ENCODE measurements at places on chromosomes 7 and 10.

- no peak for DNase-seq
Measured at GRCh38 chr10:100825325-100825875, 80.0 kb downstream of the PAX2 start.

DNA sequence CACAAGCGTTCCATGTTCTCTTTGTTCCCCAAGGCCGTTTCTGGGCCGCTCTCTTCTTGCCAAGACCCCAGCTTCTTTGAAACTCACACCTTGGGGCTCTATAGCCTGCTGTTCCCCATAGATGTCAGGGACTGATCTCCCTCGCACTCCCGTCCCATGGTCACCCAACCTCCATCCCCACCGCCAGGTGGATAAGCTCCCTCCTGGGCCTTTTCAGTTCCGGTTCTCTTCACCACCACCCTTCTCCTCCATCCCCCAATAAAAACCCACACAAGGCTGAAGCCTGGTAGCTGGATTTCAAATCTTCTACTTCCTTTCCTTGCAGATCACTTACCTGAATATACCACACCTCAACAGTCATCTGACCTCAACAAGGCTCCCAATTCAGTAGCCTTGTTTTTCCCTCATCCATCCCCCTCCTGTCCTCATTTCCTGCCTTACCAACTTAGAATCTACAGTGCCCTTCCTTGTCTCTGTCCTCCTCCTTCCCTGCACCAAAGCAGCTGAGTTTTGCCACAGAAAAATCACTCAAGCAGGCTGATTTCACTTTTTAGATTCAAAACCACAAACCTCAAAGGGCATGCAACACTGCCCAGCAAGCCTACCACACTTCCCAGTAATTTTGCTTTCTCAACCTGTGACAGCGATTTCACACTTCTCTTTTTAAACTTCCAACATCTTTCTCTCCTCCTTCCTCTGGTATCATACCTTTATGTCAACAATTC is 7.7 kb downstream of the SLC37A3 start:
- DNase-seq = no peak

DNA sequence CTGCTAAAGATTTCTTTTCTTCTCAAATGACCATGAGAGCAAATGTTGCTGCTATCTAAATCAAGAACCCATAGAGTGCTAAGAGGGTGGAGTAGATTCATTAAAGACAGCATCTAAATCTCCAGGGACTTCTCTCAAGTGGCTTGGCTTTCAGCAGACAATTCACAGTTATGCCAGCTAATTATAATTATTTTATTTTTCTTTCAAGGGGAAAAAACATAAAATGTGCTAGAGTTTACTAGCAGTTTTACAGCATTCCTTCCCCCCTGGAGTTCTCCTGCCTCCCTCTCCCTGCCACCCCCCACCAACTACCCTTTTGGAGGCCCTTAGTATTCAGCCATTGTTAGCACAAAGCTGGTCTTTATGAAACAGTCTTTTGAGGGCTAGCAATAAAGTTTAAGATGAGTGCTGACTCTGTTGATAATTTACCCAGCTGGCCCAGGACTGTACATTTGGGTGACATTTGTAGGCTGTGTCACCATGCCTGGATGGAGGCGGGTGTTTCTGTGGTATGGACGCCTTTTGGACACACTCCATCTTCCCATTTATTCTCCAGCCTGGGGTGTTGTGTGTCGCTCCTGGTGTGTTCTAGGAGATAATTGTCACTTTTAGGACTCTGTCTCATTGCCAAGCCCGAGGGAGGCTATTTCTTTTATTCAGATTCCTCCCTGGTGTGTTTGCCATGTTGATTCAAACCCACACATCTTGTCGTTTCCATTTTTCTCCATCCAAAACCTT is 160.2 kb downstream of the CREB5 start:
- DNase-seq = no peak

DNA sequence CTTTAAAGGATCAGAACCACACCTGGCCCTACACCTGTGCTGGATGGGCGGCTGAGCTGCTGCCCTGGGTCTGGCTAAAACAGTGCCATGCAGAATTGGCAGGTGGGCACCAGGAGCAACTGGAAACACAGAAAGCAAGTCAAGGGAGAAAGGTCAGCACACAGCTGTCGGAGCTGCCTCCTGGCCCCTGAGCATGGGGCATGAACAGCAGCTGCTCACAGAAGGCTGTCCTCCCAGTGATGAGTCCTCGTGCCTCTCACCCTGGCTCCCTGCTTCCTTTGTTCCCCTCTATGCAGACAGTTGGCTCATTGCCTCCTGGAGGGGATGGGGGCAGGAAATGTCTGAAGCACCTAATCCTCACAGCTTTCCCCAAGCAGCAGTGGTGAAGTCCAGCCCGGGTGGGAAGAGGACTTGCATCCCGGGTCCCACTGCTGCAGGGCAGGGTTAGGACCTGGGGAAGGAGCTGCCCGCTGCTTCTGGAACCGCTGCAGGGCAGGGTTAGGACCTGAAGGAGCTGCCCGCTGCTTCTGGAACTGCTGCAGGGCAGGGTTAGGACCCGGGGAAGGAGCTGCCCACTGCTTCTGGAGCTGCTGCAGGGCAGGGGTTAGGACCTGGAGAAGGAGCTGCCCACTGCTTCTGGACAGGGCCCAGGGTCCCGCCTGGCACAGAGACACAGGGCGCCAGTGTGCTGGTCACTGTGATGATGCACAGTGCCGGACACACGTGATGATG is 37.3 kb downstream of the VIPR2 start:
- no peak for DNase-seq

DNA sequence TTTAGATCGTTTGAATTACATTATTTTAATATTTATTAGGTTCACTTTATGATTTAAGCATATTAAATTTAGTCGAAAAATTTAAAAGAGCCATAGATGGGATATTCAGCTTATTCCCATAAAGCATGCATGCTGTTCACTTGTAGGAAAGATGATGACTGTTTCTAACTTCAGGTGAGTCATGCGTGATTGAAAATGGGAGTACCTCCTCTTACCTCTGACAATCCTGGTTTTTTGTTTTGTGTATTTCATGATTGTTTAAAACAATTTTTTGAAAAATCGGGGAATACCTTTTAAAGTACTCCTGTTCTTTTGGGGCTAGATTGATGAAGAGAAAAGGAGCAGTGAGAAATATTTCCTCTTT is 1.4 kb downstream of the TNKS2 start:
- no peak for DNase-seq

GRCh38 chr7:2173189-2173827 is 59.4 kb downstream of the MAD1L1 start:
- DNase-seq = no peak

GRCh38 chr10:113096128-113096996 is 146.3 kb downstream of the TCF7L2 start:
- no peak for DNase-seq

Measured in CD8-positive, alpha-beta T cell (primary cell).